ENCODE measurements at places on chromosomes 3 and 15.

DNA sequence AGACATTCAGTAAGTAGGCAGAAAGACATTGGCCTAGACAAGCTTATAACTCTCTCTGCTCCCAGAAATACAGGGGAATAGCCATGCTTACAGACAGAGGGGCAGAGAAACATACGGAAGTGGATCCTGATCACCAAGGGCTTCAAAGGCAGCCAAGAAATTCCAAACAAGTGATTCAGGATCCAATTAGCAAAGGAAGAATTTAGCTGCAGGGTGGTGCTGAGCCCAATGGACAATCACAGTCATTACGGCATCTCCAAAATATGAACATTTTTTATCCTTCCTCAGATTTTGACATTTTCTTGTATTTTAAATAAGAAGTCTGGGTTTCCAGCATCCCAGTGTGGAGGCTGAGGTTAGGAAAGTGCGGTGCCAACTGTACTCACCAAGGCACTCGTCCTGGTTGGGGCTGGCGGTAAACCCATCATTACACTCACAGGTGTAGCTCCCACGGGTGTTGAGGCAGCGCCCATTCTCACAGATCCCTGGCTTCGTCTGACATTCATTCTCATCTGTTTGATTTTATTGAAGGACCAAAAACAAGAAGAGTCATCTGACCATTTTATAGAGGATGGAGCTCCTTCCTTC lies 96.8 kb downstream of the DUT start:
- DNase-seq = no peak

- DNase-seq = no peak
Observed at GRCh38 chr15:64580696-64581407, 120.5 kb downstream of the ZNF609 start.

DNA sequence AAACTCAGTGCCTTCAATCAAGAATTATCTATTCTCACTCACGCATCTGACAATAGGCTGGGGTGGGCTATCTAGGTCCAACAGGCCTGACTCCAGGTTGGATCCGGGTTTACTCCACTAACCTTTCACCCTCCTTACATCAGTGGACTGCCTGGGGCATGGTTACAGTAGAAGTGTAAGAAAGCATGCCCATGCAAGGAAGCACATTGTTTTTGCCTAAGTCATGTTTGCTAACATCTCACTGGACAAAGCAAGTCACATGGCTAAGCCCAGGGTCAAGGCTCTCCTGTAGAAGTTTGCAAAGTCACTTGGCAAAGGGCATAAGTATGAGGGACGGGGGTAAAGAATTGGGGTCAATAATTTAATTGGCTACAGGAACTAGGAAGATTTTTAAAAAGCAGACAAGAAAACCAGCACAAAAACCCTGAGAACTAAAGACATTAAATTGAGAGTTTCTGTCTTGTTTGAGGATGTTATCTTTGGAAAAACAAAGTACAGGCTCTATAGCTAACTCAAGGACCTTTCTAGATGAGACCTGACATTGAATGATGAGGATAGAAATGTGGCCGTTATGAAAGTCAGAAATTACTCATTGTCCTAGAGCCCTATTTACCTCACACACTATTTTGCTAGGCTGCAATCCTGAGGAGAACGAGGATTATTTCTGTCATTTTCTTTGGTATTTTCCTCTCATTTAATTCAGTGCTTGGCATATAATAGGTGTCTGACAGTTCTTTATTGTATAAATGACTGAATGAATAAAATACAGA lies 214.2 kb downstream of the IL20RB start:
- DNase-seq = no peak

DNA sequence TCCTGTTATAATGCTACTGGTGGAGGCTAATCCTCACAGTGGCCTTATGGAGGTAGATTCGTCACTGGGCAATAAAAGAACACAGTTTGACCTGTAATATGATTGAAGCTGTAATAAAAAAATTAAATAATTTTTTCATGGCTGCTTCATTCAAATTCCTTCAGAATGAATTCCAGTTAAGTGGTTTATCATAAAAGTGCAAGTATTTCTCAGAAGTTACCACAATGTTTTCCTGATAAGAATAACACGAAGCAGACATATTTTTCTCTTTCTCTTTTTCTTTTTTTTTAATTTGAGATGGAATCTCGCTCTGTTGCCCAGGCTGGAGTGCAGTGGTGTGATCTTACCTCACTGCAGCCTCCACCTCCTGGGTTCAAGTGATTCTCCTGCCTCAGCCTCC lies 15.6 kb downstream of the B4GALT4 start:
- DNase-seq = no peak

DNA sequence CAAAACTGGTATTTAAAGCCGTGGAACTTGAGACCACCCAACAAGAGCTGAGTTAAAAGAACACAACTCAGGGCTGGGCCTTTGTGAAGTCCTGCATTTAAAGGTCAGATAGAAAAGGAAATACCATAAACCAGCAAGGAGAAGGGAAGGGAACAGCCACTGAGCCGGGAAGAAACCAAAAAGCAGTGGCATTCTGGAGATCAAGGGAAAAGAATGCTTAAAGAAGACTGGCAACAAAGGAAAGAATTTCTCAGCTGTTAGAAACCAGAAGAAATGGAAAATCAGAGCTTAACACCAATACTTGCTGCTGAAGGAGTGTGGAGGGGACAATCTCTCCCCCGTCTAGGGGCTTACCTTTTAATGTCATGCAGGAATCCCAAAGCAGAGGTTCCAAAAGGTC lies 247.4 kb upstream of the CHRNA7 start:
- no peak for DNase-seq

- no peak for DNase-seq
Observed at GRCh38 chr3:69896095-69896494, 103.4 kb upstream of the SAMMSON start.

GRCh38 chr3:119555929-119556328 lies 3.5 kb downstream of the CD80 start:
- no peak for DNase-seq

Data from CMK (cell line).